Anterior cingulate cortex (tissue), 58 donors: ENCODE measurements at places on chromosomes 3 and 15.

DNA sequence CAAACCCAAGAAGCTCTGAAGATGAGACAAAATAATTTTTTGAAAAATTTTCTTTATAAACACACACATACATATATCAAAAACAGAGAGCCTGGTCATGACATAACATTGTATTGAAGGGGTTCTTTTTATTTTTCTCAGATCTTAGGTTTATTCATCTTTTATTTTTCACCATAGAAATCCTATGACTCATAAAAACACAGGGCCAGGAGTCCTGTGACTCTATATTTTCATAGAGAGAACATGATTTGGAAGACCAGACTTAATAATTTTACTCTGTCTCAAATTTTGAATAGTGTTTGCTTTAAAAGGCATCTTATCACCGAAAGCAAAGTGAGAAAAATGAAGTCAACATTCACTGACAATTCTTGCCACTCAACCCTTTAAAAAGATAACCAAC lies 57.7 kb downstream of the SUCNR1 start:
- DNase-seq, result no peak

GRCh38 chr3:29312395-29312794 lies 31.5 kb downstream of the RBMS3 start:
- DNase-seq, result no peak

GRCh38 chr3:49803465-49804140 lies 542 bp downstream of the INKA1 start:
- DNase-seq, result no peak

DNA sequence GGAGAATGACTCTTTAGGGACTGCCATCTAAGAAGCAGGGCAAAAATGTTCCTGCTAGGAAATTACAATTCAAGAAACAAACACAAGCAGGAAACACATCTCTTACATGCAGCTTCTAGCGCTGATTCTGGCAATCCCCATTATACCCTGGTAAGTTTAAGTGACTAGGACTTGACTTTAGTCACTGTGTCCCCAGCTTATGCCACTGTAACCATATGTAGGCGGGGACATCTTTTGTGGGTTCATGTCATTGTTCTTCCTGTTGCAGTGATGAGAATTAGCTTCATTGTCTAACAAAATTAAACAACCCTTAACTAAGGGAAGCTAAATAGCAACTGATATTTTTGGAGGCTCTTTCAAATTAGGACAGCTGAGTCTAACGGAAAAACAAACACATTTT lies 17.9 kb upstream of the FAM81A start:
- DNase-seq, result no peak

DNA sequence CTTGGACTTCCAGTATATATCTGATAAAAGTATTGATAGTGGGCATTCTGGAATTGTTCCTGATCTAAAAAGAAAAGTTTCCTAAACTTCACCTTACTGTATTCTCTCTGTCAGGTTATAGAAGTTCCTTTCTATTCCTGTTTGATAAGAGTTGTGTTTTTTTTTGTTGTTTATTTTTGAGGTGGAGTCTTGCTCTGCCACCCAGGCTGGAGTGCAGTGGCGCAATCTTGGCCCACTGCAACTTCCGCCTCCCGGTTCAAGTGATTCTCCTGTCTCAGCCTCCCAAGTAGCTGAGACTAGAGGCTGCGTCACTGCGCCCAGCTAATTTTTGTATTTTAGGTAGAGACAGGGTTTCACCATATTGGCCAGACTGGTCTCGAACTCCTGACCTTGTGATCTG lies 13.1 kb downstream of the BLM start:
- no peak for DNase-seq

GRCh38 chr15:88127432-88127790 lies 129.1 kb downstream of the NTRK3 start:
- no peak for DNase-seq

DNA sequence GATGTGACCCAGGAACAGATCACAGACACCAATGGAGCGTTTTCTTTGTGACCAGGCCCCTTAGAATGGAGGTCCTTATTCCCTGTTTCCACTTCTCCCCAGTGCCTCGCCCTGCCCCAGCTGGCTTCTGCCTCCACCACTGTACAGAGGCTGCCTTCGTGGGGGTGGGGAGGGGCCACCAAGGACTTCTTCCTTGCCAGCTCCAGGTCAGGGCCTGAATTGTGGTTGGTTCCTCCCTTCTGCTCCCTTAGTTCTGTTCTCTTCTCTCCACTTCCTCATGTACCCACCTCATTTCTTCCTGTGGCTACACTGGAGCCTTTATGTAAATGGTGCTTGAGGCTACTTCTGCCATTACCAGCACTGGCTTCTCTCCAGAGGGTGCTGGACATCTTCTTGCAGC lies 16.4 kb downstream of the TGM4 start:
- DNase-seq, result no peak

- DNase-seq, result no peak
Measured at GRCh38 chr15:64311566-64311965, 44.4 kb downstream of the CSNK1G1 start.

GRCh38 chr3:52029053-52029452 lies 27.3 kb downstream of the DUSP7 start:
- no peak for DNase-seq

- no peak for DNase-seq
Measured at GRCh38 chr3:126530171-126531050, 6.5 kb downstream of the CHST13 start.

GRCh38 chr3:134474956-134475355 lies 10.8 kb downstream of the ANAPC13 start:
- no peak for DNase-seq

DNA sequence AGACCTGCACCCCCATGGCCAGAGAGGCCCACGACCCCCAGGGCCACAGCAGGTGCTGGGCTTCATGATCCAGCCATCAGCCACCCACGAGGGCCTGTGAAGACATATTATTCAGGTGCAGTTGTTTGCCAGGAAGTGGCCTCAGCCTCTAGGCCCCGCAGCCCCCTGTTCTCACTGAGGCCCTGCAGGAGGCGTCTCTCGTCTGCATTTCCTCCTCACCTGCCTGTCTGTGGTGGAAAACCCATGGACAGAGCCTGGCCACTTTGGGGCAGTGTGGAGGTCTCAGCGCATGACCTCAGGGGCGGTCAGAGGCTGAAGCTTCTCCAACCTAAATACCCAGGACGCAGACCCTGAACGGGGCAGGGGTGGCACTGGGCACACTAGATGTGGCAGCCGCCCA lies 18.6 kb downstream of the UROC1 start:
- DNase-seq, result no peak

- no peak for DNase-seq
Measured at GRCh38 chr3:129446926-129447325, 6.9 kb downstream of the IFT122 start.

DNA sequence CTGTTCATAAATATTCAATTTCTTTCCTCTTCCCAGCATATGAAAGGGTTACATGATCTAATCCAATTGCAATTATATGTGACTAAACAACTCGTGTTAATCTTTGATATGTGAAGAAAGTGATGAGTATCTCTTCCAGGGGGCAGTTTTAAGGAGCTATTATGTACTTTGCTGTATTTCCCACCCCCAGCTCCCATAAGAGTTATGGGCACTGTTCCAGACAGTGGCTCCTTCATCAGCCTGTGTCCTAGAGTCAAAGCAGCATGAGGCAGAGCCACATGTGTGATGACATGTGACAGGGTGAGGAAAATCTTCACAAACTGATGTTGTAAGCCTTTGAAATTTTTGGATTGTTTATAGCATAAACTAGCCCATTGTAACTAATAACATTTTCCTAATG lies 315.4 kb downstream of the DIPK2A start:
- no peak for DNase-seq

GRCh38 chr3:63414607-63415006 lies 136.5 kb downstream of the SYNPR start:
- no peak for DNase-seq

DNA sequence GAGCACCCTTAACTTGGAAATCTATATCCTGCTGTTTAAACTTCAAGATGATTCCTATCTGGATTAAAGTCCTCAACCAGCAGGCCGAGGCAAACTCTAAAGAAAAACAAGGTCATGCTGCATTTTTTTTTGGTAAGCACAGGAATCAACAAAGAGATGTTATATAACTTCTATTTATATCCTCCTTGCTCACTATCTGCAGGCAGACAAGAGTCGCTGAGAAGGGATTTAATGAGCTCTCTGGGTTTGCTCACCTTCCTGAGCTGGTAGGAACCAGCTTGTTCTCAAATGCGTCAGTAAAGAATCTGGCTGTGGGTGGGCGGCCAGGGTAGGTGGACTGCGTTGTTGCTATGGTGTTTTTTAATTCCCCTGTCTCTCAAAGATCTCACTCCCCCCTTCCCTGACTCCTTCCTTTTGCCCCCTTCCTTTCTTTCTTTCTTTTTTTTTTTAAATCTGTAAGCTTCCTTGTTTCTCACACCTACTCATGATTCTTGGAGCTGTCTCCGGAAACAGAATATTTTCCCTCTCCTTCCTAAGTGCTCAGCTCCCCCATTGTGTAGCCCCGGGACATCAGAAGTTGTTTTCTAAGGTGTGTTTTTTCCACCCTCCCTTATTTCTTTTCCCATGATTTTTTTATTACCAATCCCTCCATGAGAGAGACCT lies 228.8 kb upstream of the BHLHE40 start:
- DNase-seq, result no peak

- DNase-seq, result no peak
Measured at GRCh38 chr15:90760661-90761232, 43.6 kb downstream of the BLM start.

GRCh38 chr15:92896561-92896960 lies 3.6 kb upstream of the CHD2 start:
- DNase-seq, result no peak

- no peak for DNase-seq
Measured at GRCh38 chr15:101176625-101177024, 75.2 kb downstream of the CHSY1 start.

- no peak for DNase-seq
Measured at GRCh38 chr3:10170915-10171478, 6.3 kb downstream of the IRAK2 start.

DNA sequence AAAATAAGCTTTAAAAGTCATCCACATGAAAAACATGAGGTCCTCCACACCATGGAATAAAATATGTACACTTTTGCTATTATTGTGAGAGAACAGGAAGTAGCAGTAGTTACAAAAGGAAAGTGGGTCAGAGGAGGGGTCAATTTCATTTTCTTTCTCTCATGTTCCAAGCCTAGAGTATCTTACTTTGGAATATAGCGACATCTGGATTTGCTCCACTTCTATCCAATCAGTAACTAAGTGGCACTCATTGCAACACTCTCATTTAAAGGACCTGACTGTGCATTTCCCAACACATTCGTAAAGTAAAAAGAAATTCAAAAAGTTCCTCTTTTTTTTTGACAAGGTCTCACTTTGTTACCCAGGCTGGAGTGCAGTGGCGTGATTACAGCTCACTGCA lies 637.3 kb downstream of the TUSC7 start:
- DNase-seq, result no peak

DNA sequence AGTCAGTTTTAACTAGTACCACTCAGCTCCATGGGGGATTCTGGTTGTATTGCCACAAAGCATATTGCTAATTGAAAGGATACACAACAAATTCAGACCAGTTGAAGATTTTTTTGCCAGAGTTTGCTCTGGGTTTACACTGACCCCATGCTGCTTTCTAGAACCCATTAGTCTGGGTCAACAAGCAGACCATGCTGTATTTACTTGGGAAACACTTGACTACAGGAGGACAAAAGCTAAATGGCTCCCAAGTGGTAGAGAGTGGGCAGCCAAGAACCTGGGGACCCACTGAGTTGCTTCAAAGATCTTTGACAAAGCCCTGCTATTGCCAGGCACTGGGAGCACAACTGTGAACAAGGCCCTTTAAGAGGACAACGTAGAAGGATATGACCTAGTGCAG lies 86.8 kb upstream of the PSMD6 start:
- peak; percentile 7 for DNase-seq

GRCh38 chr3:197508051-197508451 lies 47.7 kb downstream of the BDH1 start:
- DNase-seq, result no peak

GRCh38 chr3:170656284-170656683 lies 70.4 kb upstream of the SLC7A14 start:
- no peak for DNase-seq

DNA sequence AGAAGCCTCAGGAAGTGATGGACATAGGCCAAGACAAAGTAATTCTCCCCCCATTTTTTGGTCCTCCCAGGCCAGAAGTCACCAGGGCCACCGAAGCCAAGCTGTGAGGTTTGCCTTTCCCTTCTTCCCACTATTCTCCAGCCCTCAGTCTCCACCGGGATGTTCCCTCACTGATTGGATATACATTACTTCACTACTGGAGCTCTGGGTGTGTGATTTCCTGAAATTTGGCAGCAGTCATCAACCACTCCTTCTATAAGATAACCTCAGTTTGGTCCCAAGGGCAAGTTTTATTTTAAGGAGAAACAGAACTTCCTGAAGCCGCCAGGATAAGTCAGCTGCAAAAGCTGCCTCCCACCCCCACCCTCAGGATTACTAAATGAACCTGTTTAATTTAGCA lies 11.3 kb downstream of the SLCO2A1 start:
- DNase-seq, result no peak

GRCh38 chr15:67050522-67051087 lies 14.8 kb upstream of the SMAD3 start:
- DNase-seq, result no peak

DNA sequence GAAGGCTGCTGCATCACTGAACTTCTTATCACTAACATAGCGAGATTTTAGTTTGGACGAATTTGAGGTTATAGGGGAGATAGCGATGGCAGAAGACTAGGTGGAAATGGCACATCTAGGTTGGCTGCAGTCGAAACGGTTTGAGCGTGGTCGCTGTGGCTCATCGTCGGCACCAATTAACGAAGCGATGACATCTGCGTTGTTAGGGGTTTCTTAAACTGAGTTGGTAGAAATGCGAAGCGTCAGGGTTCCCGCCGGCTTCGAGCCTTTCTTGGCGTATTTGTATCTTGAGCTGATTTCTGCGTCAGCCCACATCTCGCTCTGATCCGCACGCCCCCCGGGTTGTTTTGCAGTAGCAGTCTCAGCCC lies 319 bp downstream of the LNP1 start:
- no peak for DNase-seq

DNA sequence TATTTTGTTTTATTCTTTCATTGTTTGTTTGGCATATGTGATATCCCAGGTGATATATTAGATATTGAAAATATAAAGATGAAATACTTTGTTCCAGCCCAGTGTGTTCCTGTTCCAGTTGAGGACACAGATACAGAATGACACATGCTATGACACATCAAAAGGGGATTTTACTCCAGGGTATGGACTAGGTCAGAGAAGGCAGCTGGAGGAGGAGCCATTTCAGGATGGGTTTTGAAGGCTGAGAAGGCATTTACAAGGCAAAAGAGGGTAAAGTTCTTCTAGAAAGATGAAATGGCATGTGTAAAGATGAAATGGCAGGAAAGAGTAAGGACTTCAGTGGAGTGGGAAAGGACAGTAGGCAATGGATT lies 163.8 kb downstream of the ZIC1 start:
- no peak for DNase-seq

DNA sequence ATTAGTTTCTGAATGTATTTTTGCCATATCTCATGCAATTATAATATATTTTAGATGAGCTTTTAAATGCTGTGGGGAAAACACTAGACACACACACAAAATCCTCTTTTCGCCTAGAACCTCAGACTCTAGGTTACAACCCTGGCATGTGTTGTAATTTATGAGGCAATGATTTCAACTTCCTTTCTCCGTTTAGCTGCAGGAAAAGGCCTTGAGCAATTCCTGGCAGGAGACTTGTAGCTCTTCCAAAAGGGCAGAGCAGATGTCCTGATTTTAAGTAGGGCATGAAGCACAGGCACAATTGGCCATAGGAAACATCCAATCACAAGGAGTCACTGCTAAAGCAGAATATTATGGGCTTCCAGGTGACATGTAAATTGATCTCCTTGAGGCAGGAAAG lies 82.0 kb downstream of the GPR156 start:
- no peak for DNase-seq
